ENCODE measurements at places on chromosomes 16 and 17. TPM values are rescaled to one million over a fixed set of nuclear protein-coding genes. Genes with fewer than 3 reads are reported as not detected.

ZG16B gene
- not detected for total RNA-seq

SEC14L1 gene
- 74.4 TPM for total RNA-seq

CHD9NB gene
- total RNA-seq: 4.5 TPM

HS3ST2 gene
- total RNA-seq: 4.5 TPM

SLX4 gene
- total RNA-seq: 11.4 TPM

CLEC19A gene
- 0.35 TPM for total RNA-seq

LPO gene
- 0.52 TPM for total RNA-seq

WFDC1 gene
- total RNA-seq: 1.1 TPM

P2RX5 gene
- 15.5 TPM for total RNA-seq

- no peak for DNase-seq
Observed at GRCh38 chr17:16415031-16415924, at the start of gene TRPV2. Gene TRPV2 (plus strand): TSS chr17:16415571. CDS start chr17:16417669, 2,098 bp downstream.

DNA sequence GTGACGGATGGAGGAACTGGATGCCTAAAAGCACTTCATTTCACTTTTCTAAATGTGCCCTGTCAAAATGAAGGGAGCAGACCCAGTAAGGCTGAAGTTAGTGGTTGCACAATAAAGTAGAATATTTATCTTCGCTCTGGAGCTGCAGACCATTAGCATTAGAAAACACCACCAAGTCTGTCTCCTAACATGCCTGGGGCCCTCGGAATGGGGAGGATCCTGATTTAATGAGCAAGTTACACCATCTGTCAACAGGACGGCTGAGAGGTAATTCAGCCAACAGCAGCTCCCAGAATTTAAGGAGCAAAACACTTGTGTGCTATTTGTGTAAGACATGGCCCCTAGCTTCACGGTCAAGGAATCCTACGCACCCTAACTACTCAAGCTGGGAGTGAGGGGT, 22.3 kb downstream of the CA10 start:
- DNase-seq: no peak

DNA sequence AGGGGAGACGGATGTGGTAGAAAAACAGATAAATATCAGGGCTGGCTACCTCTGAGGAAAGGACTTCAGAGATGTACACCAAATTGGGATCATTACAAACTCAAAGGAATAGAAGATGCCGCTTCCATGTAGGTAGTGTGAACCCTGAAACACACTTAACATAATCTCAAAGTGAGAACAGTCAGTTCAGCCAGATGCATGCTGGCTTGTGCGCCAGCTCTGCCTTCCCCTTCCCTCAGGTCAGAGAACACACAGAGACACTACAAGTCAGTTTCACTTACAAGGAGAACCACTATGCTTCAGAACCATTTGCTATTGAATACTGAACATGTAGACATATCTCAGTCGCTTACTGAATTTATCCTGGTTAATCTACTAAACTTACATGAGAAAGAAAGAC, 176.0 kb upstream of the AXIN2 start:
- DNase-seq: no peak

DNA sequence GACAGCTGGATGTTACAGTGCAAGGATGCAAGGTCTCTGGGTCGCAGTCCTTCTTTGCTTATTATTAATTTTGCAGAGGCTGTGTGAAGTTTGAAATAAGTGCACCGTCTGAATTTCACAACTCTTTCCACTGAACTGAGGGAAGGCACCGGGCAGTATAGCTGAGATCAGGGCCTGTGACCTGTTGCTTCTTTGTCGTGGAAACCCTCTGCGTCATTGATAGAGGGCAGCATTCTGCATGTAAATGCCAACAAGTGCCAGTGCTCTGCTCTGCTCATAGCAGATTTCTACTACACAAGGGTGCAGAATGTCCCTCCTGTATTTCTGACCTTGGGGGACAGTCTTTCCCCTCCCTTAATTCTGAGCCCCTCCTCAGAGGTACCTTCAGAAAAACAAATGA, 26.0 kb downstream of the CD300LF start:
- DNase-seq: no peak

GRCh38 chr16:85514295-85514597, 98.9 kb upstream of the GSE1 start:
- DNase-seq: no peak

DNA sequence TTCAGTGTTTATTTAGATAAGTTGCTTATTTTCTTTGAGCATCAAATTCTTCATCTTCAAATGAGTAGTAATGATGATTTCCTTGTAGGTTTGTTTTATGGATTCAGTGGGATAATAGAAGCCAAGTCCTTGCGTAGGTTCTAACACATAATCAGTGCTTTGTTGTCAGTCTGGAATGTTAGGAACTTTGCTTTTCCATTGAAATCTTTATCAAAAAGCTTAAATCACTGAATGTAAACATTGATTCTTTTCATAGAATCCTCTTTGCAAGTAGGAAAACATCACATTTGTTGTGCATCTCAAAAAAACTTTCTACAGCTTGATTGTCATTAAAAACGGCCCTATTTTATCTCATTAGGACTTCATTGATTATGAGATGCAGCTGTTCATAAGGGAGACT, 490.3 kb upstream of the GOT2 start:
- no peak for DNase-seq

- DNase-seq: no peak
Observed at GRCh38 chr17:62745806-62746205, 62.3 kb downstream of the MARCHF10 start.

DNA sequence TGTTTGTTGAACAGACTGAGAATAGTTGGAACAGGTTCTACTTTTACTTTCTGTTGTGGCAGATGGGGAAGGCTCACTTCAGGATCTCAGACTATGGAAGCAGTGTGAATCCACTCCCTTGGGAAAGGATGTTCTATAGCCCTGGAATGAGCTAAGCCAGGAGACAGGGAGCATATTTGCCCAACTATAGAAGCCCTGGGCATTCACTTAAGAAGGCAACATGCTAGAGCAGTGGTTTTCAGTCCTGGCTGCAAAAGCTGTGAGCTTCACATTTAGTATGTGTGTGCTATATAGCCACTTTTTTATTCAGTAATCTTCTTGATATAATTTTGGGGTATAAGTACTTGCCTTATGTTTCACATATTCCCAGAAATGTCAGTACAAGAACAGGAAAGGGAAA, 1.2 kb upstream of the KRT32 start:
- DNase-seq: no peak

GRCh38 chr17:67109111-67109510, 64.8 kb downstream of the CACNG1 start:
- no peak for DNase-seq

DNA sequence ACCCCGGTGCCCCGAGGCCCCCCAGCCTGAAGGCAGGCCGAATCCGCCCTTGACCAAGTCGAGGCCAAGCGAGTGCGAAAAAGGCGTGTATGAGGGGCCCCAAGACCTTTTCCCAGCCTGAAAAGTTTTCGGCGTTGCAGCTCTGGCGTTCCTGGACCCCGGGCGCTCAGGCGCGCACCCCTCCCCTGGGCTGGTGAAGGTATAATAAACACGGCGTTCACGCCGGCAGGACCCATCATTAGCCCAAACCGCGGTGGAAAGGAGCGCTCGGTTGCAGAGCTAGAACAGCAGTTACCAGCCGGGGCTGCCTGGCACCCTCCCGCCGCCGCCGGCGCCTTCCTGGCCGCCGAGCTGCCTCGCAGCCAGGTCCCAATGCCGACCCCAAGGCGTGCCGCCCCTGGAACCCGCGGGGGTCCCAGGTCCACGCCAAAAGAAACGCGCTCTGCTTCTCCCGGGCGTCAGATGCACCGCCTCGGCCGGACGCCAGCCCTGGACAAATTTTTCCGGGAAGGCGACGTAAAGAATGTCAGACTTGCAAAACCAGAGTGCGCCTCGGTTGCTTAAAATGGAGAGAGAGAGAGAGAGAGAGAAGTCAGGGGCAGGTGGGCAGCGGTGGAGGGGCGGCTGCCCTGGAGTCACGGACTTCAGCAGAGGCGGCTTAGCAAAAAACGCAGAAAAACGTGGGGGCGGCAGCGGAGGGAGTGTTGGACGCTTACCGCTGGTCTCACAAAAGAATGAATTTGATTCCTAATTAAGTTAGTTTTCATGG, 11.5 kb upstream of the FOXF1 start:
- DNase-seq: no peak

DNA sequence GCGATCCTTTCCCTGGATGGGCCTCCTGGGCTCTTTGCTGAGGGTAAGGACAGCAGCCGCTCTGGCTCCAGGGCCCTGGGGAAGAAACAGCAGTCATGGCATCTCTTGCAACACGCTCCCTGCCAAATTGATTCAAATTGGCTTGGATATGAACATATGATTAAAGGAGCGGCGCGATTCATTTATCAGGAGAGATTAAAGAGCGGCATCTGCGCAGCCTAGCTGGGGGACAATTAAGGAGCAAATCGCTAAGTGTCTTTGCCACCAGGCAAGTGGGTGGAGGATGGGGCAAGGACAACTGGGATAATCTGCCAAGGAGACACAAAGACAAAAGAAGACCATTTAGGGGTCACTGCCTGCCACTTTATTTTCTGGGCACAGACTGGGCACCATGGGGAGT, 27.8 kb downstream of the PIPOX start:
- DNase-seq: no peak

DNA sequence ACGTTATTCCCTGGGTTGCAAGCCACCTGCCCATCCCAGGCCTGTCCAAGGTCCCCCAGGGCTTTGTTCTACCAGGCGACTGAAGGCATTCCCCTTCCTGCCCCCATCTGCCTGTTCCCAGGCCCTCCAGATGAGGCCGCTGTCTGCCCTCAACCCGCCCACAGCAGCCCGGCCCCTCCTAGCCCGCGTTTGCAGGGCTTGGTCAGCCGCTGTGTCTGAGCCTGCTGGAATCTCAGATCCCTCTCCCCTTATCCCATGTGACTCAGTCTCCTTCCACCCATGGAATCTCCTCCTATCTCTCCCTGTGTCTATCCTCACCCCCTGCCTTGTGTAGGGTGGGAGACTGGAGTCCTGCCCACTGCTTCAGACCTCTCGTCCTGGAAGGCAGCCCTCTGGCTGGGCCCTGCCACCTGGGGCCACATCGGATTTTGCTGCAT, 186.0 kb upstream of the TNRC6C start:
- peak; percentile 87 for DNase-seq

DNA sequence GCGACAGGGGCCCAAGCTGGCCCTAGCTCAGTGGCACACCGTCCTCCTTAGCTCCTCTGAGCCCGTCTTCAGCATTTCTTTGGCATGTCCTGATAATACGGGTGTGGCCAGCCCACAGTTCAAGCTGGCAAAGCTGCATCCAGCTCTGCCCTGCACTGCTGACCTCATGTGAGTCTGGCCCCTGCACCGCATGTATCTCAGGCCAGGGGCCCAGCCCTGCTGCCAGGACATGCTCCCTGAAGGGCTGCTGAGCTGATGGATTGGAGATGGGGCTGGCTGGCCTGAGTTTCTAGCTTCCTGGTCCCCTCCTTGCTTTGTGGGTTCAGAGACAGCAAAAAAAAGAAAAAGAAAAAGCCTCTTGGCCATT, 2.4 kb downstream of the DOC2B start:
- no peak for DNase-seq

DNA sequence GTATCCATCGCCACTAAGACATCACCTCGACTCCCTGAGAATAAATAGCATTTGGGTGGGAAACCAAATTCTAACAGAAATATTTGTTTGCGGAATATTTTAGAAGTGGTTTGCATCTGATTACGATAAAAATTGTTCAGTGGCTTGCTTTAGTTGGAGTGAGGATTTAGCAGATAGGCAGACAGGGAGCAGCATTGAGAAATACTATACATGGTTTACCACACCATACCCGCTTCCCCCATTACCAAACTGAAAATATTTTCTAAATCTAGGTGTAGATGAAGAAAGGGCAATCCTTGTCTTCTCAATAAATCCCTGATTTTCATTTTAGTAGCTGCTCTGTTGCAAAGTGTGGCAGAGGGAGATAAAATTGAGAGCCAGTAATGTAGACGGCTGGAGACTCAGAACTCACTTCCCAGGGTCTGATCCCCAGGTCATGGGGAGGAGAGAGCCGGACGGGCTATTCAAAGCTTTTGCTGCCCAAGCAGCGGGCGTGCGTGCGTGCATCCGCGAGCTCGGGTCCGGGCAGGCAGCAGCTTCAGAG, 808 bp upstream of the BAHCC1 start:
- no peak for DNase-seq

GRCh38 chr16:85571563-85571812, 41.6 kb upstream of the GSE1 start:
- no peak for DNase-seq

- no peak for DNase-seq
Observed at GRCh38 chr17:11499881-11500280, 98.4 kb upstream of the DNAH9 start.

DNA sequence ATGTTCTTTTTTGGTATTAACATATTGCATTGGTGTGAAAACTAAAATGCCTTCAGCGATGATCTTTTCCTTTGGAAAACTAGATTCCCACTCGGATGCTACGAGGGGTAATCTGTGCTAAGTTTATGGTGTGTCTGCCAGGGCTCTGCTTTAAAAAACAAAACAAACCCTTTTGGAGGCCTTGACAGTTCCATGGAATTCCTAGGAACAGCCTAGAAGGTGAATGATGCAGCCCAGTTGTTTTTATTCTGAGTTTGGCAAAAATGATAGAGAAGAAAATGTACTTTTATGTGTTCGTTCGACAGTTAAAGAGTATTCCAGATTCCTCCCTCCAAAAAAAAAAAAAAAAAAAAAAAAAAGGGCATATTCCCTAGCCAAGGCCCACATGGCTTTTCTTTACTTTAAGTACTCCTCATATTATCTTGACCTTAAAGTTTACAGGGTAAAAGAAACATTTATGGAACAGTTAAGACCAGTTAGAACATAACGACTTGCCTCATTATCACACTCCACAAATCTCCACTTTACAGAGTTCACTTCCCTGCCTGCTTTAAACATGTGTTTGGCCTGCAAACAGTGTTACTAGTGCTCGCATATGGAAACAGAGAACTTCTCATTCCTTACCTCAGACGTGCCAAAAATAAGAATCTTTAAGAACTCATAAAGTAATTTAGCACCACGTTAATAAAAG, 159.1 kb downstream of the WWOX start:
- DNase-seq: no peak

GRCh38 chr16:8861563-8862308, 7.1 kb downstream of the CARHSP1 start:
- no peak for DNase-seq

DNA sequence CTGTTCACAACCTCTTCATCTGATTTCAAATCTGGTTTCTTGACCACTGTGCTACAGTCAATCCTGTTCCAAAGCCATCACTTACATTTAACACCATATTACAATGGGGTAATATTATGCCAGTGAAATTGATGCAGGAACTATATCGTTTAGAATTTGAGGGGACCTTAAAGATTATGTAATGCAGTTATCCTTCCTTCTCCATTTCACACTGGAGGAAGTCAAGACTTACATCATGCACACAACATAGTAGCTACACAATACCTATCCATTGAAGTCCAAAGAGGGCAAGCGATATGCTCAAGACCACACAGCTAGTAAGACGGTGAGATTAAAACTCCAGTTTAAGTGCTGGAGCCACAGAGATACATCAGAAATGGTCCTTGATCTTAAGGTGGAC, 16.8 kb downstream of the NOG start:
- no peak for DNase-seq

GRCh38 chr17:37750292-37750691, 5.4 kb upstream of the HNF1B start:
- DNase-seq: no peak

GRCh38 chr17:71926746-71927398, 193.9 kb upstream of the SOX9 start:
- no peak for DNase-seq

- DNase-seq: no peak
Observed at GRCh38 chr17:29358416-29358815, 31.7 kb upstream of the TAOK1 start.

GRCh38 chr16:71675380-71675779, 49.1 kb downstream of the PHLPP2 start:
- DNase-seq: no peak

Data from H1 (cell line).